Right renal cortex interstitium (tissue), 3 donors: ENCODE measurements at places on chromosomes 11 and 22.

DNA sequence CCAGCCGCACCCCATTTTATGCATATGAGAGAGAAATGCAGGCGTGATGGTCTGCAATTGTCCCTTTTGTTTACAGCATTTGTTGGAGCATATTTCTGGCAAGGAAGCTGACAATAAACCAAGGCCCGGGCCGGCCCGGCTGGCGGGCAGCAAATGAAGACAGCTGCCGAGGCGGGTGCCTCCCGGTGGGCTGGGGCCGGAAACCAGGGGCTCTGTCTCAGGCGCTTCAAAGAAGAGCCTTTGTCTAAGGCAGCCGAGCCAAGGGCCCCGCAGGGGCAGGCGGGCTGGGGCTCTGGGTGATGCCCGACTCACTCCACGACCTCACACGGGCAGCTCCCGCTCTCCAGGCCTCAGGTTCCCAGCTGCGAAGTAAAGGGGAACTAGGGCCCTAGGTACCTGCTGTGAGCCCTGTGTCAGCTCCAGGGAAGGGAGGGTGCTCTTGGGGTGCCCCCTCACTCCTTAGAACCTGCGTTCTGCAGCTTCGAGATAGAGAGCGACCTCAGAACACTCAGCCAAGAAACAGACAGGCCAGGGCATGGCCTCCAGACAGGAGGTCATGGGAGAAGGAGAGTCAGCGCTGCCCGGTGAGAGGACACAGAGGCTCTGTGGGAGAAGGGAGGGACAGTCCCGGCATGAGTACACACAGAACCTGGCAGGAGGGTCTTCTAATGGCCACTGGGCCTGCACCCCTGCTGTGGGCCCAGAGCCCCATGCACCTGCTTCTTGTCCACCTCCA is 2.4 kb downstream of the LINC01488 start:
- DNase-seq: no peak

DNA sequence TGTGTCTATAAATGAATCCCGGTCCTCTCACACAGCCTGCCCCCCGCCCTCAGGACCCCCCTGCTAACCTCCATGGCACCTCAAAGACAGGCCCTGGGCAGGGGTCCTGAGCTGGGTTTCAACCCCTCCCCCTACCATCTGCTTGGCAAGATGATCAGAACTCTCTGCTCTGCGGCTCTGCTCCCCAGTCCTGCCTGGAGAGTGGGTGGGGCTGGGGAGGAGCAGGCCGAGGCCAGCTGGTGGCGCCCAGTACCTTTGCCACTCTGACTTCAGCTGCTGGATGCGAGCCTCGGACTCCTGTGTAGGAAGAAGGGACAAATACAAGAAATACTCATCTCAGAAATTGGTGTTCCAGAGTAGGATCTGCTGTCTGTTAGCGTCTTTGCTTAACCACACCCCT is 15.0 kb downstream of the SUN2 start:
- DNase-seq: no peak

DNA sequence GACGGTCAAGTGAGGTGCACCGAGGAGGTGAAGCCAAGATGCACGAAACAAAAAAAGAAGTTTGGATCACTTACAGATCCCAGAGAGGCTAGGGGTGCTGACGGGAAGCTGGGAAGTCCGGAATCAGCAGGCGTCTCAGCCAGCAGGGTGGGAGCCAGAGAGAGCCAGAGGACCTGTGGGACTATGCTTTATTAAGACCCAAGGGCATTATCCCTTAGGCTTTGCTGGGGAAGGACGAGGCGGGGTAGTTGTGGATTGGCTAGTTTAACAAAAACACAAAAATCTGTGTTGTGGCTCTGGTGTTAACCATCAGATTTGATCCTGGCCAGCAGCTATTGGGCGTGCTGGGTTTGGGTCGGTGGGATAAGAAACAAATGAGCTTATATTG is 427.1 kb downstream of the DYNC2H1 start:
- no peak for DNase-seq

- DNase-seq: no peak
These were observed 142.4 kb downstream of the MPPED1 start for GRCh38 chr22:43554259-43554636.

- no peak for DNase-seq
These were observed 10.9 kb downstream of the MS4A6A start for GRCh38 chr11:60172011-60172410.

GRCh38 chr22:43293259-43293654 is 49.9 kb downstream of the SCUBE1 start:
- DNase-seq: no peak

DNA sequence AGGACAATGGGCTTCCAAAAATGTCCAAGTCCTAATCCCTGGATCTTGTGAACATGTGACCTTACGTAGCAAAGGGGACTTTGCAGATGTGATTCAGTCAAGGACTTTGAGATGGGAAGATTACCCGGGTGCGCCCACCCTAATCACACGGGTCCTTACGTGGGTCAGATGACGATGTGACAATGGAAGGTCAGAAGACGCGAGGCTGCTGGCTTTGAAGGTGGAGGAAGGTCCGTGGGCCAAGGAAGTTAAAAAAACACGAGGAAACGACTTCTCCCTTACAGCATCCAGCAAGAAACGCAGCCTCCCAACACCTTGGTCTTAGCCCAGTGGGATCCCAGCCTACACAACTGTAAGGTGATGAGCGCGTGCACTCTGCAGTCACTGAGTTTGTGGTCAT is 860.1 kb downstream of the TBC1D22A start:
- no peak for DNase-seq

- no peak for DNase-seq
These were observed 176.5 kb upstream of the LARGE1 start for GRCh38 chr22:34096770-34097169.

DNA sequence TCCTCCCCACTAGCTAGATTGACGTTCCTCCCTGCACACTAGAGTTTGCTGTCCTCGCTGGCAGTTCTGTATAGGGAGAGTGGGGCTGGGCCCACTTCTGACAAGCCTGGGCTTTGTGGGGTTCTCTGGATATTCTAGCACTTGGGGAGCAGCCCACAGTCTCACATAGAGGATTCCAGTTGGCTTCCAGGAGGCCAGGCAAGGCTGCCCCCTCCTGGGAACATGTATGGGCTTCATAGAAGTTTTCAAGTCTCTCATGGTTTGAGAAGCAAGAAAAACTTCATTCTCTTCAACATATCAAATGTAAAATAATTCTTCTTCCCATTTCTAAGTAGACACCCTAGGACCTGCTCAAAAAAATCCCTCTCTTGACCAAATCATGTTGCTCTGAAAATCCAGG is 87.5 kb downstream of the NAV2 start:
- no peak for DNase-seq

DNA sequence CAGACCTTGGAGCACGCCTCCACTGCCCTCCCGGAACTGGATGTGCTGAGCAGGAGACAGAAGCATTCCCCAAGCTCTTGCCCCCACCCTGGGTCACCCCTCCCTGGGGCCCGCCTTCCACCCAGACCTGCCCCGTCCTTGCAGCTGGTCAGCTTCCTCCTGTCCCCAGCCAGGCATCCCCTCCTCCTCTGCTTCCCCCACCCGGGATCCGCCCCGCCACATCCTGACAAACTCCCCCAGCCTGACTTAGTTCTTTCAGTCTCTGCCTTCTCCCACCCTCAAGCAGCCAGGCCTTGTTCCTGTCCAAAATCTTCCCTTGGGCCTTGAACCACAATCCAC is 1.1 kb upstream of the PLXNB2 start:
- no peak for DNase-seq

- DNase-seq: no peak
These were observed 411.7 kb upstream of the KIRREL3 start for GRCh38 chr11:127412234-127412633.

GRCh38 chr11:120021978-120022377 is 115.9 kb downstream of the TRIM29 start:
- DNase-seq: no peak

- DNase-seq: no peak
These were observed 1.6 kb upstream of the FBXO3 start for GRCh38 chr11:33775832-33776470.

DNA sequence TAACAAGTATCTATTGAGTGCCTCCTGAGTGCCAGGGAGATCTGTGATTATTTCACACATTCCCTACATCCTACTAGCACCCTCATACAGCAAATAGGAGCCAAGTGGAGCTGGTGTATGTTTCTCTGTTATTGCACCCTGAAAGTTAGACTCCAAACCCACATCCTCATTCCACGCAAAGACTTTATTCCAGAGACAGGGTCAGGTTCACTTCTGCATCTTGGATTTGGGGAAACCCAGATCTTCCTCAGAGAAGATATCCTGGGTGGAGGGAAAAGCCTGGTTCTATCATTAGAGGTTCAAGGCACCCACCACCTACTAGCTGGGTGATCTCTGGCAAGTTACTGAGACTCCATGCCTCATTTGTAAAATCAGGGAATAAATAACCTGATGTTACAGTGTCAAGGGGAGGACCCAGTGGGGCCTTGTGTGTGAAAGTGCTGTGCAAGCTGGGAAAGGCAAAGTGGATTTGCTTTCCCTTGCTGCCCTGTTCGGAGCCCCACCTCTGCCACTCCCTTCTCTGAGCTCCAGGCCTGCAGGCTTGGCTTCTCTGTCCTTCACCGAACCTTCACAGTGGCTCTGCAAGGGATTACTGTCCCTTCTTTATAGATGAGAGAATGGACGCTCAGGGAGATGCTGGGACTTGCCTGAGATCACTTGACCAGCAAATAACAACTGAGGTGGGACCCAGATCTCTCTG is 991 bp upstream of the SLCO2B1 start:
- DNase-seq: no peak

DNA sequence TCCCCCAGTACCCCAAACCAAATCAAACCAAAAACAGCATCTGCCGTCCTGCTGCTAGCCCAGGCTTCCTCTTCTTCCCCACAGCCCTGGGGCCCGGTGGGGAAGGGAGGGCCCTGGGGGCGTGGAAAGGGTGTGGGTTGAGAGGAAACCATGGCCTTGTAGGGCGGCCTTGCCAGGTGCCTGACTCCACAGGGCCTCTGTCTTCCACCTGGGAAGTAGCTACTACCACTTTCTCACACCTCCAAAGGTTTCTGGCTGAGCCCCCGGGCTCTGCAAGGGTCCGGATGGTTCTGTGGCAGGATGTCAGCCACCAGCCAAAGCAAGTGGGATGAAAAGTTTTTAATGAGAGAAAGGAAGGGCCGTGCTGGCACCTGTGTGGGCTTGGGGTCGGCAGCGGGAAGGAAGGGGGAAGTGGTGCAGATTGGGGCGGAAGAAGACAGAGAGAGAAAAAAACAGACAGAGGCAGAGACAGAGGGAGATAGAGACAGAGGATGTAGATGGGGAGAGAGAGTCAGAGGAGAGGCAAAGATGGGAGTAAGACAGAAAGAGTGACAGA is 10.5 kb downstream of the TPST2 start:
- DNase-seq: no peak

DNA sequence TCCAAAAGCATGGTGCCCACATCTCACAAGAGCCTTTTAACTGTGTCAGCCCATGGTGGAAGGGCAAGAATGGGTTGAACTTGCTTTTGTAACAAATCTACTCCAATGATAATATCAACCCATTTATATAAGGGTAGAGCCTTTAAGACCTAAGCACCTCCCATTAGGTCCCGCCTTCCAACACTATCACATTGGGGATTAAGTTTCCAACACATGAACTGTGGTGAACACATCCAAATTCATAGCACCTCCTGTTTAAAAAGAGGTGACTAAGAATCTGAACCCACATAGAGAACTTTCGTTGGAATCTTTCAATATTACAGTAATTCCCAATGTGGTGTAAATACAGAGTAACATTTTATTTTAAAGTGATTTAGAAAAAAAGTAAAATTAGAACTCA is 9.2 kb upstream of the CNTF start:
- no peak for DNase-seq

DNA sequence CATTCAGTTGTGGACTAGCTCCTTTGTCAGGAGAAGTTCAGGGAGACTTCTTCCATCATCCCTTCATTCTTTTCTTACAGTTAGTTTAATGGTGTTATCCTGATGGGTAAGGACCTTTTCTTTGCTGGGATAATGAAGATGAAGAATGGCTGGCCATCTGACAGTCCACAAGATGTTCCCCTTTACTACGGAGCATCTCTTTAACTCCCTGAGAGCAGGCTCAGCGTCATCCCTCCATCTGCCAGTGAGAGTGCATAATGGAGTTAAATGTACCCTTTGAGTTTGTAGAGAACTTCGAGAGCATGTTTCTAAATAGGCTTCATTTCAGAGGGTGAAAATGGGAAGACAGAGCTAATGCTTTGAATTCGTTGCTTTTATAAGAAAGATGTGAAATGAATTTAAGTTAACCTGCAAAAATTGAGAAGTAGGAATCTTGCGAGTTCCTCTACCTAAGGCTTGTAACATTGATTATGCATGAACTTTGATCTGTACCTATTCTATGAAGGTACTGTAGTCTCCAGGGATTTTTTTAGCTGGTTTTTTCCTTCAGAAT is 1.7 kb downstream of the EP300 start:
- DNase-seq: no peak

- no peak for DNase-seq
These were observed 35.0 kb downstream of the INTS4 start for GRCh38 chr11:77959434-77959833.

GRCh38 chr22:45880091-45880715 is 96.8 kb downstream of the WNT7B start:
- no peak for DNase-seq

GRCh38 chr11:124867700-124868099 is 2.5 kb downstream of the ROBO3 start:
- DNase-seq: no peak

DNA sequence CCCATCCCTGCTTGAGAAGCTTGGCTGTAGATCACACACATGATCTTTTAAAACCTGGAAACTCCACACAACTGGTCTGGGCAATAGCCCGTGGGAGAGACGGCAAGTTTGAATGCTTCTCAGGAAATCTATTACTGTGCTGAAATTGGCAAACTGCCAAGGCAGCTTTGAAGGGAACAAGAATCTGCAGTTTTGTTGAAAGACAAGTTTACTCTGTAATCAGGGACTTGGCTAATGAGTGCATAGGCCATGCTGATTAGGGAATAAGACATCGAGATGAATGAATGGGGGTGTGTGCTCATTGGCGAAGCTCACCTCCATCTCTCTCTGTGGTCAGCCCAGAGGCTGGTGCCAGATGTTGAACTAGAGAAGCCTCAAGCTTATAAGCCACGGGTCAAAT is 218.8 kb downstream of the HIPK3 start:
- peak; percentile 65 for DNase-seq

DNA sequence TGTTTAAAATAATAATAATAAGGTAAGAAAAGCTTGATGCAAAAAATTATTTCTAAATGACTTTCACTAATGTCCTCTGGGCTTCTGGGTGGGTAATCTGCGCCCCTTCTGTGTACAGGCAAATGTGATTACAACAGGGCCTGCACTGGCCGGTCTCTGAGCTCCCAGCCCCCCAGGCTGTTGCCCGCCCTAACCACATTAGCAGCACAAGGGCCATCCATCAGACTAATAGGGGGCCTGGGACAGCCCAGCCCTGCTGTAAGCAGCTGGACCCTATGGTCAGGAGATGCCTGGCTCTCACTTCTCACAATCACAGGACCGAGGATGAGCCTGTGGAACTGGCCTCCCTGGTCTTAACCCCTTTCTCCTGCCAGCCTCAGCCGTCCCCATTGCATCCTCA is 388.4 kb downstream of the BUD13 start:
- no peak for DNase-seq

GRCh38 chr11:71580057-71581003 is 2.3 kb downstream of the KRTAP5-11 start:
- DNase-seq: no peak
